ENCODE measurements at places on chromosomes 3 and 15.

- no peak for DNase-seq
Measured at GRCh38 chr15:64651601-64652191, 123.7 kb downstream of the RBPMS2 start.

DNA sequence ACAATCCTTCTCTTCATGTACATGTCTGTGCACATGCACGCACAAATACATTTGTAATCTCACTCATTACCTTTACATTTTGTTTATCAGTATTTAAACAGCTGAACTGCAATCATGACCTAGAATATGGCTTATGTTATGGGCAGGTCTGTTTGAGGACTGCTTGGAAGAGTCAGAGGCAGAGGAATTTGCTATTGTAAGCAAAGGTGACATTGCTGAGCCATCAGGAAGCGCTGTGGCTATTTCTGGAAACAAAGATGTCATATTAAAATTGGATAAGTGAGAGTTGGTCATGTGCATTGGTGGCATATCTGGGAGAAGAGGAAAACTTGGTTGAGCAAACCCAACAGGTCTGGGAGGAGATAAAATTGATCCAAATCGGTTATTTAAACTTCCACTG, 41.6 kb downstream of the USF3 start:
- DNase-seq, result no peak

- no peak for DNase-seq
Measured at GRCh38 chr3:117874904-117875874, 1159.5 kb downstream of the IGSF11 start.

GRCh38 chr15:35067496-35068347, 17.4 kb downstream of the NANOGP8 start:
- no peak for DNase-seq

DNA sequence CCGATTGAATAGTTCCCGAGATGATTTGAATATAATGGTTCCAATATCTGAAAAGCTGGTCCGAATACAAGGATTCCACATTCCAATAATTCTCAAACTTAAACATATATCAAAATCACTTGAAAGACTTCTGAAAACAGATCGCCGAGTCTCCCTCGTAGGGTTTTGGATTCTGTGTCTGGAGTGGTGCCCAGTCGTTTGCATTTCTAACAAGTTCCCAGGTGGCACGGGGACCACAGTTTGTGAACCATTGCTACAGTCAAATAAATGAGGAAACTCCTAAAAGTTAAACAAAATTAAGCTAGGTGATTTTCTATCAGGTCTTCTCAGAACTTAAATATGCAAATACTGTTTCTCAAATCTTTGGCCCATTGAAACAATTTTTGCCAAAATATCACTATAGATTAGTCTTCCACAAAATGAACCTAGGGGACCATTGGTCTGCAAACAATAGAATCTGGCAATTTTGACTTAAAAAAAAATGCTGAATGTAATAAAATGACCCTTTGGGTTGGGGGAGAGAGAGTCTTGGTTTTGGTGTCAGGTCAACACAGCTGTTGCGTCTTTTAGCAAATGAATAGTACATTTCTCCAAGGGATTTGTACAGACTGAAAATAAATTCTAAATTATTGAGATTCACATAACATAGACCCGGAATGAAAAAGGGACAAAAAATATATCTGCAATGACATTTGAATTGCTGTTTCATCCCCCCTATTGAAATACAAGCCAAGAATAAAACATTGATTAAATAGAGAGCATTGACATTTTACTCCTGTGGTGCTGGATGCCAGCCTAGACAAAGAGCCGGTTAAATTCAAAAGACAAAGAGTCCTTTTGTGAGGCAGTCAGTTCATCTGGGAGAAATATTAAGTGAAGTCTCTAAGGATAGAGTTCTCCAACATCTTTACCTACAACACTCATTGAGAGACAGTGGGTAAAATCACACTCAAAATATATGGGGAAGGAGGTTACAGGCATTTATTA, 175.7 kb upstream of the ADAMTS9 start:
- DNase-seq, result no peak

Measured in putamen (tissue), 1 donor.